Small intestine (tissue), 16 donors: ENCODE measurements at places on chromosomes 6 and 20. TPM values are rescaled to one million over a fixed set of nuclear protein-coding genes. Genes with fewer than 3 reads are reported as not detected.

GRCh38 chr6:96702626-96703025 lies 134.7 kb downstream of the GPR63 start:
- H3K27ac ChIP-seq: no peak overlapping the region
- no peak for DNase-seq
- no peak overlapping the region for H3K4me3 ChIP-seq
- H3K36me3 ChIP-seq: no peaks in the 10 kb centered on the region
- H3K4me1 ChIP-seq: no peaks in the 10 kb centered on the region
- no peaks in the 10 kb centered on the region for H3K27me3 ChIP-seq

Gene MYMX
- polyA plus RNA-seq: not detected

DNA sequence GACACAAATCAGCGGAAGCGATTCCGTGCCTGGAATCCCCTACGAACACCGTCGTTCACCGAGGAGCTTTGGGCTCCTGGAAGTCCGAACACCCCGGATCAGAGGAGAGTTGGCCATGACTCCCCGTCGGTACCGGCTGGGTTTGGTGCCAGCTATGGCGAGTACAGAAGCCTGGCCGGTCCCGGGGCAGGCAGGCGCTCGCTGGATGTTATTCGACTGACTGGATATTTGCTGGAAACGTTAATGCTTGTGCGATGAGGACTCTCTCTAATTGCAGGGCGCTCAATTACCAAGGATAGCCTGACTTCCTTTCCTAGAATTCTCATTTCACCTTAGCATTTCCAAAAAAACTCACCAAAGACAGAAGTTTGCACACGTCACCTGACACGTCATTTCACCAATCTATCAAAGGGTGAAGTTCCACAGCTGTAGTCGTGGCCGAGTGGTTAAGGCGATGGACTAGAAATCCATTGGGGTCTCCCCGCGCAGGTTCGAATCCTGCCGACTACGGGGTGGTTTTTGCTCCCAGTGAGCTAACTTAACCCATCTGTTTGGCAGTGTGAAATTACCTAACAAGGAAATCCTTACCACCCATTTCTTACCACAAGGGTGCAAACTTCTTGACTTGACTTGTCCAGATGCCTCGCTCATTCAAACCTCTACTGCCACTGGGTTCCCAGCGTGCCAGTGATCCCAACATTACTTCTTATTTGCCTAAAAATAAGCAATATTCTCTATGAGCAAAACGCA lies 22.7 kb upstream of the ZNF184 start:
- peaks cover 11% of the 10 kb centered on the region for H3K27me3 ChIP-seq
- peak overlapping the region; percentile 38 for H3K4me3 ChIP-seq
- H3K4me1 ChIP-seq: peaks cover 6% of the 10 kb centered on the region
- no peaks in the 10 kb centered on the region for H3K36me3 ChIP-seq
- DNase-seq: no peak

Gene LAMA5
- polyA plus RNA-seq: 1.3 TPM

GRCh38 chr6:142300758-142301650 lies 803 bp upstream of the ADGRG6 start:
- peaks cover 5% of the 10 kb centered on the region for H3K4me1 ChIP-seq
- peak; percentile 96 for DNase-seq
- peak overlapping the region; percentile 82 for H3K4me3 ChIP-seq
- H3K36me3 ChIP-seq: no peaks in the 10 kb centered on the region
- H3K27ac ChIP-seq: peak overlapping the region; percentile 85
- no peaks in the 10 kb centered on the region for H3K27me3 ChIP-seq

DNA sequence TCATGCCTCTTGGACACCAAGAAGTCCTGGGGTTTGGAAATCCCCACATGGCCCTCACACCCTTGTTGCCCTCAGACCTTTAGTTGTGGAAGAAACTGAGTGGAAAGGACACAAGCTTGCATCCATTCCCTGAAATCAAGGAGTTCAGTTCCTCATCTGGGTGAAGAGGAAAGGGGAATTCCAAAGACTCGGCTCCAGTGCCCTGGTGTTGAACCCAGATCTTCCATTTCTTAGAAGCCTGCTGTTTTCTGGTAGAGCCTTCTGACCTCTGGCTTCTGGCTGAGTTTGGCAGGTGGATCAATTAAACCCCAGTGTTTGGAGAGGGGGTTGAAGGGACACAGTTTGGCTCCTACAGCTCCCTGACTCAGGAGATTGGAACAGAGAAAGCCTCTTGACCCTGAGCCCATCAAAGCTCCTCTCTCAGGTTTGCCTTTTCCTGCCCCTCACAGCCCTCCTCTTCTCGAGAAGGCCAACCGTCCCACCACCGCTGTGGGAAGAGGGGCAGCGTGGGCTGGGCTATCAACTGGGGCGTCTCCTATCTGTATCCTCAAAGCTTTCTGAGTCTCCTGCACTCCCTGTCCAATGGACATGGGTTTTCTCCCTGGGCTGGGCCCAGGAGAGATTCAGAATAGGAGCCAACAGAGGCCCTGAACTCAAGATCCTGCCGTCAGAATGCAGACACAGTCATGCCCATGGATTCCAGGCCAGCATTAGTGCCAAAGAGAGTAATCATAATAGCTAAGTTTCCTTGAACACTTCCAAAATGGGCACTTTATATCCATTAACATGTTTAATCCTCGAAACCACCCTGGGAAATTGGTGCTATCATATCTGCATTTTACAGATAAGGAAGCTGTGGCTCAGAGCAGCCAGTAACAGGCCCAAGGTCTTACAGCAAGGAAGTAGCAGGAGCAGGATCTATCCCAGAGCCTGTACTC lies 146.2 kb downstream of the VEGFA start:
- DNase-seq: no peak
- peaks cover 10% of the 10 kb centered on the region for H3K4me1 ChIP-seq
- H3K27ac ChIP-seq: peak overlapping the region; percentile 95
- H3K4me3 ChIP-seq: no peak overlapping the region

Gene DNPH1
- 313 TPM for polyA plus RNA-seq

- H3K27me3 ChIP-seq: no peaks in the 10 kb centered on the region
- no peaks in the 10 kb centered on the region for H3K36me3 ChIP-seq
- H3K27ac ChIP-seq: no peak overlapping the region
- no peak for DNase-seq
- H3K4me1 ChIP-seq: no peaks in the 10 kb centered on the region
- H3K4me3 ChIP-seq: no peak overlapping the region
Observed at GRCh38 chr6:37700620-37700973, 2.9 kb upstream of the MDGA1 start.

GRCh38 chr6:128172752-128173682 lies 272.2 kb upstream of the THEMIS start:
- no peak for DNase-seq
- no peaks in the 10 kb centered on the region for H3K27me3 ChIP-seq
- H3K36me3 ChIP-seq: no peaks in the 10 kb centered on the region
- H3K4me3 ChIP-seq: no peak overlapping the region
- no peaks in the 10 kb centered on the region for H3K4me1 ChIP-seq
- no peak overlapping the region for H3K27ac ChIP-seq

Gene OPN5
- polyA plus RNA-seq: not detected
